KBM-7 (cell line): ENCODE measurements at places on chromosomes 2 and 18.

DNA sequence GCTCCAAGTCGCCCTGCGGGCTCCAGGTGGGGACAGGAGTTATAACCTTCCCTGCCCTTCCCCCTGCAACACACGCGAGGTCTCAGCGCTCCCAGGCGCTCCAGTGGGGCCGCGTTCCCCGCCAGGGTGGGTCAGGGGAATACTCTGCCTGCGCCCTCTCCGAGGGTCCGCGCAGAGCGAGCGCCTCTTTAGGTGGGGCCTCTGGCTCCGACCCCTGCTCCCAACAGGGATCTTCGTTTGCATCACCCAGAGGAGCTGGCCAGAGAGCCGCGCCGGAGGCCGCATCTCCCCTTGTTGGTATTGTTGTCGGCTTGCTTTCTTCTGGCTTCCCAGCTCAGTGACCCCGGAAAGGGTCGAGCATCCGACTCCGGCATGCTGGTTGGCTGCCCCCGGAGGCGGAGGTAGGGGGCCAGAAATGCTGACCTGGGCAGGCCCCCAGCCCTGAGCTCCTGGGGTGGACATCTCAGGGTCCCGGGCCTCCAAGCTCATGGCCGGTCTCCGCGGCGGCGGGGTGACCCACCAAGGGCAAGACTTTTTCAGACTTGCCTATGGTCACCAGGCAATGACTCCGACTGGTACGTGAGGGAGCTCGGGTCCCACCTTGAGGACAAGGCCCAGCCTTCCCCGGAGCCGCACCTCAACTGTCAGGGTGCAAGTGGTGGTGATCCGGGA, 11.2 kb upstream of the EN1 start:
- no peak for DNase-seq

DNA sequence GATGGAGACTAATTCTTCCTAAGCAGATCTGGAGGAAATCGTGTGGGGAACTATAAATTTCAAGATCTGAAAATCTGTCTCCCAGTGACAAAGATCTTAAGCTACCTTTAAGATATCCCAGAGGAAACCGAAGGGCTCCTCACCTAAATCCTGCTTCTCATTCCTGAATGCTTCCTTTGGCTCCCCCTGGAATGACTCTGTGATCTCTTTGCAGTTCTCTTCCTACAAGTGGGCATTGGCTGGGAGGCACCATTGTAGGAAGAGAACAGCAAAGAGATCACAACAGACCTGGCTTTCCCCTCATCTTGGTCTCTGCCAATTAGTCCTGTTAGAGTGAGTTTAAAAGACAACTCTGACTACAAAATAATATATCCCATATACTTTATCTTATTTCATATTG, 70.0 kb upstream of the KCNH7 start:
- DNase-seq, result no peak

DNA sequence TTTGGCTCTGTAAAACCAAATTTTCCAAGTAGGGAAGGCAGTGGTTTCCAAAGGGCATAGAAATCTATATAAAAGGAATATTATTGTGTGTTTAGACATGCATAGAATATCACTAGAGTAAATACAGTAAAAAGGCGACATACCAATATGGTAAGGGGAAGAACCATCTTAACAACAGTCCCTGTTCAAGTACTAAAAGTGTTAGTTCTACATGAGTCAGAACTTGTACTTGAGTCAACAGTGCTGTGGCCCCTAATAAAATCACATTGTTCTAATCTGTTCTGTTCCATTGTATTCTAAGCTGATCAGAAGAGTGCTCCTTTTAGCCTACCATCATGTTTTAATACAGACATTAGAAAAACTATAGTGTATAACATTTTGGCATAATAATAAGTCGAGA, 36.1 kb upstream of the TNFRSF11A start:
- DNase-seq, result no peak

DNA sequence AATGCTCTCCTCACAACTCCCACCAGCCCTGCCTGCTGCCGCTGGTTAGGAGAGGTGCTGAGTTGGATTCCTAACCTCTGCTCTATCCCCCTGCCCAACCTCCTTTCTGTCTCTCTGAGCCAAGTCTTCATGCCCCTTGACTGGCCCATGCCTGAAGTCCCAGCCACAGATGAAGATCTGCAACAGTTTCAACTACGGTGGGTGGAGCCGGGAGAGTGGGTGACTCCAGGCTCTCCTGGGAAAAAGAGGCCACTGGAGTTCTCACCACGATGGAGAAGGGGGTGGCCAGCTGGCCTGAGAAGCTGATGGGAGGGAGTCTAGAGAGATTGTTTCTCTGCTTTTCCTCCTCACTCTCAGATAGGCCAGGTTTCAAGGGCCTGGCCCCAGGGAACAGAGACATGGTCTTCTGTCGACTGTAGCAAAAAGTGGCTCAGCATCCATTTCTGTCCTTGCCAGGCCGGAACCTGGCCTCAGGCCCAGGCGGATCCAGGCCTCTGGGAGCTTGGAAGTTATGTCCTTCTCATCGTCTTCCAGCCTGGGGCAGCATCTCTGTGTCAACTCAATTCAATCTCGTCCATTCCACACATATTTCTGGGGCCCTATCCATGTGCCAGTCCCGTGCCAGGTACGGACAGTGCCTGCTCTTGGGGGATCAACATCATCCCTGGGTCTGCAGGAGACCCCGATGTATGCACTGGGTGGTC, 75.3 kb downstream of the INHBB start:
- DNase-seq, result no peak

- no peak for DNase-seq
These were observed 591.0 kb upstream of the SETBP1 start for GRCh38 chr18:44089732-44090131.

DNA sequence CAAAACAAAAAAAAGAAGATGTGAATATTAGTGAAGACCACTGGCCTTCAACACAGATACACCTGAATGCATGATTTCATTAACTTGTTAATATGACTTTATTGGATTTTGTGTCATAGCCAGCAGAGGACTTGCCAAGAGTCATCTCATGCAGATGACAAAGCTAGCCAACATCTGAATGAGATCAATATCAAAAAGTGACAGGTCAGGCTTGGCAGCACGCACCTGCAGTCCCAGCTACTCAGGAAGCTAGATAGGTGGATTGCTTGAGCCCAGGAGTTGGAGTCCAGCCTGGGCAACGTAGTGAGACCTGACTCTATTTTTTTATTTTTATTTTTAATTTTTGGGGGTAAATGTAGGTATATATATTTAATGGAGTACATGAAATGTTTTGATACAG, 54.5 kb upstream of the TGIF1 start:
- DNase-seq, result no peak

DNA sequence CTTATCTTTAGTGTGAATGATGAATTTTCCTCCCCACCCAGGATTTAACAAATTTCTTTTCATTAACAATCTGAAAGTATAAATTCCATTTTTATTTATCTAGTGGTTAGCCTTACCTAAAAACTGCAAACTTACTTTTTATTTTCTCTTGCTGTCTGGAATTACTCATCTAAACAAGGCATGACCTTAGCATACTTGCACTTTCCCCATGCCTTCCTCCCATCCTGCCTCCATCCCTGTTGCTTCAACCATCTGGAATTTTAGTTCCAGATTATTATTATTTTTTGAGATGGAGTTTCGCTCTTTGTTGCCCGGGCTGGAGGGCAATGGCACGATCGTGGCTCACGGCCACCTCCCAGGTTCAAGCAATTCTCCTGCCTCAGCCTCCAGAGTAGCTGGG, 35.6 kb downstream of the GDF7 start:
- DNase-seq, result no peak
